ENCODE measurements at places on chromosomes 4 and X. TPM values are rescaled to one million over a fixed set of nuclear protein-coding genes. Genes with fewer than 3 reads are reported as not detected.

DNA sequence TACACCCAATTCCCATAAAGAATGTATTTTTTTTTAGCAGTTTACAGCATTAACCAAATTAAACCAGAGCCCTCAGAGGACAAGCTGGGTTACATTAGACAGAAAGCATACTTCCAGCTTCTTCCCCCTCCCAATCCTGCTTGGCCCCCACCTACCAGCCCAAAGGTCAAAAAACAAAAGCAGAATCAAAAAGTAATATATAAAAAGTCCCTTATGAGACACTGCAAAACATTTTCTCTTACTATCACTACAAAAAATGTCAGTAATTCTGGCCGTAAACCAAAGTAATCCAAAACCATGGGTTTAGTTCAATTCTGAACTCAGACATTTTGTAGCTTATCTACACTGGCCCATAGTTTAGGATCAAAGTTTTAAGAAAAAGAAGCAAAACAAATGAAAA lies 38.0 kb downstream of the APBB2 start:
- no peak for DNase-seq

DNA sequence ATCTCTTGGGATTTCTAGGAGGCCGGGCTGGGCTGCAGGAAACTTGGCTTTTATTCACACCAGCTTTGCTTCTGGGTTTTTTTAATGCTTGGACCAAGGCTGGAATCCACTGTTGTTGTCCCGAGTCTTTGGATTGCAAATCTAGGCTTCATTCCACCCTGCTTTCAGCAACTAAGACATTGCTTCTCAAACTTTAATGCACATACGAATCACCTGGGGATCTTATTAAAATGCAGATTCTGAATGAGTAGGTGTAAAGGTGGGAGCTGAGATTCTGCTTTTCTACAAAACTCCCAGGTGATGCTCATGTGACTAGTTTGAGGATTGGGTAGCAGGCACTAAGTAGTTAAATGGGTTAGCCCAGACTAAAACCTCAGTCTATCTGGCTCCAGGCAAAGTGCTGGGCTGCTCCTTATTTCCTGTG lies 39.2 kb upstream of the GPC4 start:
- DNase-seq, result no peak

DNA sequence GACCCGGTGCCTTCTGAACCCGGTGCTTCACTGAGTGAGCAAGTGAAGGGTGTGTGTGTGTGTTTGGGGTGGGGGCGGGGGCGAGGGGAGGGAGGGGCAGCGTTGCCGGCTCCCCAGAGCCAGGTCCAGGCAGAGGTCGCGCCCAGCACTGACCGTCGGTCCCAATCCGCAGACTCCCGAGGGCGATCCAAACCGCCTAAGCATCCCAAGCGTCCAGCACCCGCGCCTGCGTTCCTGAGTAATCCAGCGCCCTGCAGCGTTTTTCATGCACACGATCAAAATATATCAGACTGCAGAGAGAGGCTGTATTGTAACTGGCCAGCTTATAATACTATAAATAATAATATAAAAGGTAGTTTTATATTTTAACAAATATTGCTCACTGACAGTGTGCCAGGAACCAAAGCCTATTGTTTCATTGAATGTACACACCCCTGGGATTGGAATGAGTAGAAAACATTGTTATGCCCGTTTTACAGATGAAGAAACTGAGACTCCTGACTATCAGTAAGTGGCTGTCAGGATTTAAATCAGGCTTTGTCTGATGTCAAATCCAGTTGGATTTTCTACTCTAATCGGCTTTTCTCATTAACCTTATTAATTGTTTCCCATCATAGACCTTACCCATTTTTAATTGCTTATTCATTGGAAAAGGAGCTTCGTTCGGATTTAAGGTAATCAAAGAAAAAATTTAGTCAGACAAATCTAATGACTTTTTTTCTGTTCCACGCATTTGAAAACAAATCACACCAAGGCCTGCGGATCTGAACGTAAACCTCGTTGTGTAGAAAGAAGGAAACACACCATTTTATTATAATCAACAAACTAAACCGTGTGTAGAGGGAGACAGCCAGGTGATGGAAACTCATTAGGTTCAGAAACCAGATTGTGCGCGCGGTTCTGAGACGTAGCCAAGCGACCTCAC lies 4.0 kb upstream of the NKX3-2 start:
- no peak for DNase-seq

Gene STPG2
- not detected for total RNA-seq

- DNase-seq, result no peak
Observed at GRCh38 chrX:13732246-13733067, 2.0 kb downstream of the TRAPPC2 start.

GRCh38 chr4:56818797-56819196 lies 2.7 kb downstream of the SPINK2 start:
- no peak for DNase-seq

GRCh38 chrX:94961730-94962129 lies 1287.7 kb downstream of the FAM133A start:
- no peak for DNase-seq

GRCh38 chr4:106618956-106619355 lies 250.4 kb upstream of the GIMD1 start:
- DNase-seq, result peak; percentile 5

- DNase-seq, result no peak
Observed at GRCh38 chrX:114095789-114096188, 488.1 kb upstream of the HTR2C start.

DNA sequence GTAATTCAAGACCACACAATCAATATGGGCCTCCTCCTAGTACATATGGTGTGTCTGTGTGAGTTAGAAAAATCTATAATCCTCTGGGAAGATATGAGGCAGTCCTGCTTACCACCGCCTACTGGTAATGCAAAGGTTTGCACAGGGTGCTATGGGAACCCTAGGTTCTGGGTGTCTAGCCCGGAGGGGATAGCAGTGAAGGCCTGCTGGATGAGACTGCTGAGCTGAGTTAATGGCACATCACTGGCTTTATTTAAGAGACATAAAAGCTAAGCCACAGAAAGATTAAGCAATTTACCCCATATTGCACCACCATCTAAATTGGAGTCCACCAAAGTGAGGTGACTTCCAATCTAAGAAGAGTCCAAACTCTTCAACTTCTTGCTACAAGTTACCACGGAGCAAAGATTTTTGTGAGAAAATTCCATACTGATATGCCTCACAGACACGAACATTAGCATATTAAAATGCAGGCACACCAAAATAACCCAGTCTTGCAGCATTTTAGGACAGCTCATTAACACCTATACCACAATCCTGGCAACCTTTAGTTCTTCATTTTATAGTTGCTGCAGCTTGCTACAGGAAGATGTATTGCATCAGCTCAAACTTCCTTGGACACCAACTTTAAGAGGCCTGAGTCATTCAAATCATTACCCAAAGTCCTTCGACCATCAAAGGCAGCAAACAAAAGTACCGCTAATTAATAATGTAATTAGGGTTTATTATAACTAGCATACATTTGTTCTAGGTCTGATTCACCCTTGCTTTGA lies 13.7 kb downstream of the DGKK start:
- no peak for DNase-seq

Data from dermis blood vessel endothelial cell (primary cell).